NCI-H1417 treated with DMSO at 0.1 percent for 48 hours (cell line): ENCODE measurements at places on chromosomes 13 and 19.

GRCh38 chr13:26601669-26602068 lies 44.2 kb downstream of the WASF3 start:
- DNase-seq, result no peak

DNA sequence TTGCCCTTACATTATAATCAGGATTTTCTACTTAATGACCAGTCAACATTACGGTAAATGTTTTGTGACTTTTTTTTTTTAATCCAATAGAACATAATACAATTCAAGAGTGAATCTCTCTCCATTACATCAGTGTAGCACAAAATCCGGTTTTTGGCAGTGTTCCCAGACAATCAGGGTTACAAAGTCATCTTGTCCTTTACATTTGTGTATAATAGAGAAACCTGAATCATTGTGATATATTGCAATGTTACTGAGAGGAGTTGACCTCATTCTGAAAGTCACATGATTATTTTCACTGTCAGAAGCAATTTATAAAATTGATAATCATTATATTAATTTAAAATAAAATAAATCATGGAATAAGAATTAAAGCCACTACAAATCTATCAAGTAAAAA lies 1346.0 kb upstream of the SPRY2 start:
- peak; percentile 14 for DNase-seq

GRCh38 chr19:18496980-18497256 lies 25.0 kb downstream of the ELL start:
- no peak for DNase-seq

DNA sequence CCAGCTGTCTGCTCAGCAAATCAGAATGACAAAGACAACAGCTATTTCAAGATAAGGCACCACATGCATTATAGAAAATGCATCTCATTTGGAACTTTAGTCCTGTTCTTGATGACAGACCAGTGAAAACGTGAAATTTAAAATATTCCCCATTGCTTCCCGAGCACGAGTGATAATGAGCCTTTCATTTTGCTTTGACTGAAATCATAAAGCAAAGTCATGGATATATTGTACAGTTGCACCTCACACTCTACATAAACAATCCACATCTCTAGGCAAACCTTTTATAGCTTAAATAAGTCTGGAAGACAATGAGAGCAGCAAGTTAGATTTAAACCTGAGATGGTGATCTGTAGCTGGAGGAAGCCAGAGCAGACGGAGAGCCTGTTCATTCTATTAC lies 79.1 kb downstream of the FAM216B start:
- no peak for DNase-seq

GRCh38 chr13:23356368-23356767 lies 77.1 kb downstream of the SACS start:
- DNase-seq, result no peak

DNA sequence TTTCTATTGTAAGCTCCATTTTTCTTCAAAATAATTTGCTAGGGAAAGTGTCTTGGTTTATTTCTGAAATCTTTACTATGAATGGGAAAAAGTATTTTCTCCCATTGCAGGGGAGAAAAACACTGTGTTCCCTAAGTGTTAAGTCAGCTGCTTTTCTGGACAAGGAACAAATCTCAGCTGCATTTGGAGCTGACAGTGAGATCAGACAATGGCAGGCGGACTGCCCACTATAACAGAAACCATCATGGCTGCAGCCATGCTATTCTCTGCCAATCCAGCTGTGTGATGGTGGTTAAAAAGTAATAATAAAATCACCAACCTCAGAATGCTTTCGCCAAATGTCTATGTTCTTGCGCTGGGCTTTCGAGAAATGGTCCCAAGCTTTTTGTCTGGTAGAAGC lies 302.7 kb downstream of the DNAJC15 start:
- no peak for DNase-seq

GRCh38 chr13:26370553-26370952 lies 116.6 kb downstream of the CDK8 start:
- no peak for DNase-seq

DNA sequence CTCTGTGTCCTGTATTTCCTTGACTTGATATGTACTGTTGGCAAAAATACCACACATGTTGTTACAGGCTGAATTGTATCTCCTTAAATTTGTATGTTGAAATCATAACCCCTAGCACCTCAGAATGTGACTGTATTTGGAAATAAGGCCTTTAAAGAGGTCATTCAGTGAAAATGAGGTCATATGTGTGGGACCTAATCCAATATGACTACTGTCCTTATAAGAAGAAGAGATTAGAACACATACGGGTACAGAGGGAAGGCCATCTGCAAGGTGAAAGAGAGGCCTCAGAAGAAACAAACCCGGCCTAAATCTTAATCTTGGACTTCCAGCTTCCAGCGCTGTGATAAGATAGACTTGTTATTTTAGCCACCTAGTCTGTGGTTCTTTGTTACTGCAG lies 202.5 kb downstream of the NUFIP1 start:
- DNase-seq, result no peak

DNA sequence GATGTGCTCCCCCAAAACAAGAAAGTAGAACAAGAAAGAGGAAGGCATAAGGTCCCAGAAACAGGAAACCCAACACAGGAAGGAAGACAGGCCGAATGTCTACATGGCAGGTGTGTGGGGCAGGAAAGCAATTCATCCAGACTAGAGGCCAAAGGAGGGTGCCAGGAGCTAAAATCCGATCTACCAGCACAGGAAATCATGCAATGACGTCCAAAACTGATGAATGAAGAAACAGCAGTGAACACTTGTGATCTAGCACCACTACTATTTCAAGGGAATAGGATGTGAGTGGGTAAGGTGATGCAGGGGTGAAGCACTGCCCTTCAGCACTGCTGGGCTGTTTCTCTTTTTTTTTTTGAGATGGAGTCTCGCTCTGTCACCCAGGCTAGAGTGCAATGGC lies 59.1 kb downstream of the DOCK9 start:
- DNase-seq, result no peak

- DNase-seq, result no peak
Measured at GRCh38 chr13:24224232-24224680, 63.7 kb downstream of the SPATA13 start.

- DNase-seq, result no peak
Measured at GRCh38 chr19:1944088-1944915, 3.3 kb downstream of the CSNK1G2 start.

DNA sequence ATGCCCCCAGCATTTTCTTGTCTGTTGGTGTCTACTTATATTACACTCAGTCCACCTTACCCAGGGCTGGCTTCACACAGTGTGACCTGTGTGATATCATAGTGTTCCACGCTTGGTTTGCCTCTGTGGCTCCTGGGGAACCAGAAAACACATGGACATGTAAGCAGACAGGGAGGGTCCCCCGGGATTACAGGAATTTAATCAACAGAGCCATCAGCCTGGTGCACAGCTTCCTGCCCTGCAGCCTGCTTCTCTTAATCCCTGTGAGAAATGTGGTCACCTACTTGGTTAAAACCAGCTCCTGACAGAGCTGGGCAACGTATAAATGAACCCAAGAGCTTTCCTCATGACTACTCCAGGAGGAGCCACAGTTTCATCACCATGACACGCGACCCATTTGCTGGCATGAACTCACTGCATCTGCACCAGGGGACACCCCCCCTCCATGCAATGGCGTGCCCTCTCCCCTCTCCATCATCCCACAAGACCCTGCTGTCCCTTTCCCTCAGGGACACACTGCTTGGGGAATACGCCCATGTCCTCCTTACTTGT lies 152.1 kb downstream of the UQCRFS1 start:
- DNase-seq, result no peak

GRCh38 chr19:39328046-39328705 lies 7.5 kb upstream of the LRFN1 start:
- DNase-seq, result peak; percentile 17

- DNase-seq, result no peak
Measured at GRCh38 chr13:97192166-97192565, 30.0 kb upstream of the MBNL2 start.

DNA sequence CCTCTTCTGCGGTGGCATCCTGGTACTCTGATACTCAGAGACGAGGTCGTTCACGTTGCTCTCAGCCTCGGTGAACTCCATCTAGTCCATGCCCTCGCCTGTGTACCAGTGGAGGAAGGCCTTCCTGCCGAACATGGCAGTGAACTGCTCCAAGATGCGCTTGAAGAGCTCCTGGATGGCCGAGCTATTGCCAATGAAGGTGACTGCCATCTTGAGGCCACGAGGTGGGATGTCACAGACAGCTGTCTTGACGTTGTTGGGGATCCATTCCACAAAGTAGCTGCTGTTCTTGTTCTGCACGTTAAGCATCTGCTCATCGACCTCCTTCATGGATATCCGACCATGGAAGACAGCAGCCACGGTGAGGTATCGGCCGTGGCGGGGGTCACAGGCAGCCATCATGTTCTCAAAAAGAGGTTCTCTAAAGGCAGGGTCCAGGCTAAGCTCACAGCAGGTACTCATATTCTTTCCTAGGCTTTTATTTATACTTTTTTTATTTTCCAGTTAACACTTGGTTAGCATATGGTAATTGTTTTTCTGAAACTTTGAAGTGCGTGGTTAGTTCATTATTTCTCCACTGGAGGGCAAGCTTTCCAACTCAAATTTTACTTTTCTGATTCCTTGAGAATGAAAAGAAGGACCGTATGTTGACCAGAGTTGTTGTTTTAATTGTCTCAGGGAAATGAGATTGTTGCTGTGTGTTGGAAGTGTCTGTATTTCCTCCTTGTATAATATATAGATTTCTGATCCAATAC lies 72.4 kb upstream of the RGCC start:
- no peak for DNase-seq

GRCh38 chr13:61029064-61029463 lies 386.6 kb downstream of the PCDH20 start:
- no peak for DNase-seq

- no peak for DNase-seq
Measured at GRCh38 chr13:67099494-67099893, 130.6 kb downstream of the PCDH9 start.

DNA sequence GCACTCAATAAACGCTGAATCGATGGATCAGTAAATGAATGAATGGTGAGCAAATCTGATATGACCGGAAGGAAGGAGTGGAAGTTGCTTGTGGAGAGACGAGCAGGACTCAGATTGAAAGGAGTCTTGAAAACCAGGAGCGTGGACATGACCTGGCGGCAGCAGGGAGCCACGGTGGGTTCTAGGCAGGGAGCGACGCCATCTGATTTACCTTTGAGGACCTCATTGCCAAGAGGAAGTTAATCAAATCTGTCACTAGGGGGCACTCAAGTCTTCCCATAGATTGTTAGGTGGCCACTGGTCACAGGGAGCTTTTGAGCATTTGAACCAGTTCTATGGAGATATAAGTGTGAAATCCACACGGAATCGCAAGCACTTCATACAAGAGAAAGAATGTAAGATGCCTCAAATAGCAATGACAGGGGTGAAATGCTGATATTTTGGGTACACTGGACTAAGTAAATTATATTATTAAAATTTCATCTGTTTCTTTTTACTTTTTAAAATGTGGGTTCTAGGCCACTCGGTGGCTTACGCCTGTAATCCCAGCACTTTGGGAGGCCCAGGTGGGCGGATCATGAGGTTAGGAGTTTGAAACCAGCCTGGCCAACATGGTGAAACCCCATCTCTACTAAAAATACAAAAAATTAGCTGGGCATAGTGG lies 9.2 kb upstream of the FBN3 start:
- DNase-seq, result peak; percentile 48

DNA sequence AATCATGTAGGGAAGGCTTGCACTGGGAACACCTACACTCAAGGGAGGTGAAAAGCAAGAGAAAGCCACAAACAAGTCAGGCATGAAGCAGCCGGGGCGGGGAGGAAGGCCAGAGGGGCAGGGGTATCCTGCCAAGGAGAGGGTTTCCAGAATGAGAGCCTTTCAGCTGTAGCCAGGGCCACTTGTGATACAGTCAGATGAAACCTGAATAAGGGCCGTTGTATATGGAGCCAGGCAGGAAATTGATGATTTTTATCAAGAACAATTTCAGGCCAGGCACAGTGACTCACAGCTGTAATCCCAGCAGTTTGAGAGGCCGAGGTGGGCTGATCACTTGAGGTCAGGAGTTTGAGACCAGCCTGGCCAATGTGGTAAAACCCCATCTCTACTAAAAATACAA lies 4.4 kb downstream of the TRPM4 start:
- DNase-seq, result no peak

- no peak for DNase-seq
Measured at GRCh38 chr19:53849237-53849676, 18.4 kb upstream of the MYADM start.

DNA sequence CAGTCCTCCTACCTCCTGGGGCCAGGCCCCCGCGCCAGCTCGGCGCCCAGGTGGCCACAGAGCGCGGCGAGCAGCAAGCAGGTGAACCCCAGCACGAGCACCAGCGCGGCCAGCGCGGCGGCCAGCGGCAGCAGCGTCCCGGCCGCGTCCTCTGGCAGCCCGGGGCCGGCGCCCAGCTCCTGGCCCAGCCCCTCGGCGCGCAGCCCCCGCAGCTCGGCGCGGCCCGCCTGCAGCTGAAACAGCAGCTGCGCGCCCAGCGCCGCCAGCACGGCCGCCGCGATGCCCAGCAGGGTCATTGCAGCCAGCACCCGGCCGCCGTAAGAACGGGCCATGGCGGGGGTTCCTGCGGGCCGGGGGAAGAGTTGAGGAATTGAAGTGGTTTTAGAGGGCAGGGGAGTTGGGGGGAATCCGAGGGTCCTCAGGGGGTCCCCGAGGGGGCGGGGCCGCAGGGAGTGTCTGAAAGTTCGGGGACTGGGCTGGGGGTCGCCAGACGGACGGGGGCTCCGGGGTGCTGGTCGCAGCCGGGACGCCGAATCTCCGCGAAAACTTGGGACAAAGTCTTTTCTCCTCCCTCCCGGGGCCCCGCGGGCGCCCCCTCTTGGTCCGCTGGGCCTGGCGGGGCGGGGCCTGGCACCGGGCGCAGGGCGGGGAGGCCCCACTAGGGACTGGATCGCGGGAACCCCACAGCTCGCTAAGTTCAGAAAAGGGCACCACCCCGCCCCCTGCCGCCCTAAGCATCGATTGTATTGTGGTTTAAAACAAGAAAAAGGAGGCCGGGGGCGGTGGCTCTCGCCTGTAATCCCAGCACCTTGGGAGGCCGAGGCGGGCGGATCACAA lies at the start of gene TMEM221:
TSS of gene TMEM221 (minus strand) at position 538 of the 837 bp plus-strand sequence. CDS start at position 332, 206 bp downstream.
- no peak for DNase-seq

- DNase-seq, result no peak
Measured at GRCh38 chr13:36475468-36475867, 43.2 kb downstream of the CCNA1 start.

DNA sequence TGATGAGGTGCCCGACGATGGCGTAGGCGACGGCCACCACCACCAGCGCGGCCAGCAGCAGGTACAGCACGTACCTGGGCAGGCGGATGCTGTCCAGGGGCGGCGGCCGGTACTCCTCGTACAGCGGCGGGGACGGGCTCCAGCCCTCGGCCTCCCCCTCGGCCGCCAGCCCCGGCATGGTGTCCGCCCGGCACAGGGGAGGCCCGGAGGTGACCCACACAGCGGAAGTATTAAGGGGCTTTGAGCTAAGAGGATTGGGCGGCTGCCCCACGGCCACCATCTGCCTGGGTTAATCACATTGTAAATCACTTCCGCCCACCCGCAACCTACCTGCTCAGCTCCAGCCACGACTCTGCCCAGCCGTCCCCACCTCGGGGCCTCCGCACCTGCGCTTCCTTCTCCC lies at the start of gene SMIM44:
TSS of gene SMIM44 (minus strand) at position 216 of the 403 bp plus-strand sequence. CDS start at position 178, 38 bp downstream.
- DNase-seq, result no peak
